ENCODE measurements at places on chromosomes 12 and 14.

GRCh38 chr12:81872400-81872799 is 113.2 kb upstream of the PPFIA2 start:
- no peak for DNase-seq

DNA sequence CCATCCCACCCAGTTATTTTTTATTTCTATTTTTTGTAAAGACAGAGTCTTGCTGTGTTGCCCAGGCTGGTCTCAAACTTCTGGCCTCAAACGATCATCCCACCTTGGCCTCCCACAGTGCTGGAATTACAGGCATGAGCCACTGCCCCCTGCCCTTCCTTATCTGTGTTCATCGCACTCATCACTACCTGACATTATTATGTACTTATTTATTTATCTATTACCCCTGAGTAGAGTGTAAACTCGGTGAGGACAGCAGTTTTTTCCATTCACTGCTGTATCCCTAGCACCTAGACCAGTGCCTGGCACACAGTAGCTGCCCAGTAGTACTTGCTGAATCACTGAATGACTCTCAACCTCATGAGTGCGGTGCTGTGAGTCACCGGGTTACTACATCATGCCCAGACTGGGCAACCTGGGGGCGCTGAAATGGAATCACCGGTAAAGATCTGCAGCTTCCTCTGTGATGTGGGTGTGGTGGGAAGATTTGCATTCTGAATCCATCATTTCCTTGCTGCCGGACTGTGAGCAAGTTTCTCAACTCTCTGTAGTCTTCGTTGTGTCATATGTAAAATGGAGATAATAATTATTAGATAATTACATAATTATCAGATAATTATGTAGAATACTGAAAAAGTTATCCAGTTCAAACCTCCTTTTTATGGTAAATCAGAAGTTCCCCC is 81.9 kb upstream of the USP44 start:
- peak; percentile 74 for DNase-seq

DNA sequence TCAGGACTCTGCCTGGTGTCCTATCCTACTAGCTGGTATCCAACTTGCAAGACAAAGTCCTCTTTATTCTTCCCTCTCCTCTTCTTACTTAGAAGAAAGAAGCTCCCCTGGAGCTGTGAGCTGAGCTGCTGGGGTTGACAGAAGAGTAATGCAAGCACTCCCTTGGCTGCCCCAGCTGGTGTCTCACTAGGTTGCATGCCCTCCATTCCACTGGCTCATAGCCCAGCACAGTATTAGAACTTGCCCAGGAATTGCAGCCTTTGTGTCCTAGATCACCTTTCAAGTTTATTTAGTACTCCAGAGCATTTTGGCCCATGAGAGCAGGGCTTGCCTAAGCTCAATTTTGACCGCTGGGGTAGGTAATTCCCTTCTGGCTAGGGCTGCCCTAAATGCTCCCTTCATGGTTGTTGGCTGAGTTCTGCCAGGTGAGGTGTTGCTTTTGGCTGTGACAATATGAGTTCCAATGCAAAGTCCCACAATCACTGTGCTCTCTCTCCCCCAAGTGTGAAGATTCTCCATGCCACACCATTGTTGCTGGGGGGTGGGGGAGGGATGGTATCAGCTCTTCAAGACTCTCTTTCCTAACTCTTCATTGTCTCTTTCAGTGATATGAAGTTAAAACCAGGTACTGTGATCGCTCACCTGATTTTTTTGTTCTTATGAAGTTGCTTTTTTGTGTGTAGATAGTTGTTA is 317.4 kb upstream of the DDHD1 start:
- no peak for DNase-seq

- DNase-seq: no peak
These were observed 114.8 kb downstream of the EML1 start for GRCh38 chr14:99907761-99908652.

DNA sequence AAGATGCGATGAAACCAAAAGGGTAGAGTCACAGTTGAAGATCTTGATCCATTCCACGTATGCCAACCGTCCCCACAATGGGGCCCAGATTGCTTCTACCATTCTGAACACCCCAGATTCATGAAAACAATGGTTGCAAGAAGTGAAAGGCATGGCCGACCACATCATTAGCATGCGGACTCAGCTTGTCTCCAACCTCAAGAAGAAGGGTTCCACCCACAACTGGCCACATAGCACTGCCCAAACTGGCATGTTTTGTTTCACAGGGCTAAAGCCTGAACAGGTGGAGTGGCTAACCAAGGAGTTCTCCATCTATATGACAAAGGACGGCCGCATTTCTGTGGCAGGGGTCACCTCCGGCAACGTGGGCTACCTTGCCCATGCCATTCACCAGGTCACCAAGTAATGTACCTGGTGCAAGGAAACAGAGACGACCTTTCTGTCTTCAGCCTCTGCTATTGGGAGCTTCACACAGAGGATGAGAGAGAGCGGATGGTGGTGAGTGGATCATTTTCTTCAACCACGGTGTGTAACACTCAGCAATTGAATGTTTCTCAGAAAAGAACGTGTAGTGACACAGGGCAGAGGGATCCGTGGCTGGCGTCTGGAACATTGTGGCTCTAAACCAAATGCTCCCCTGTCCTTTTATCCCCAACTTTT is 26.8 kb upstream of the CLEC2D start:
- DNase-seq: no peak

DNA sequence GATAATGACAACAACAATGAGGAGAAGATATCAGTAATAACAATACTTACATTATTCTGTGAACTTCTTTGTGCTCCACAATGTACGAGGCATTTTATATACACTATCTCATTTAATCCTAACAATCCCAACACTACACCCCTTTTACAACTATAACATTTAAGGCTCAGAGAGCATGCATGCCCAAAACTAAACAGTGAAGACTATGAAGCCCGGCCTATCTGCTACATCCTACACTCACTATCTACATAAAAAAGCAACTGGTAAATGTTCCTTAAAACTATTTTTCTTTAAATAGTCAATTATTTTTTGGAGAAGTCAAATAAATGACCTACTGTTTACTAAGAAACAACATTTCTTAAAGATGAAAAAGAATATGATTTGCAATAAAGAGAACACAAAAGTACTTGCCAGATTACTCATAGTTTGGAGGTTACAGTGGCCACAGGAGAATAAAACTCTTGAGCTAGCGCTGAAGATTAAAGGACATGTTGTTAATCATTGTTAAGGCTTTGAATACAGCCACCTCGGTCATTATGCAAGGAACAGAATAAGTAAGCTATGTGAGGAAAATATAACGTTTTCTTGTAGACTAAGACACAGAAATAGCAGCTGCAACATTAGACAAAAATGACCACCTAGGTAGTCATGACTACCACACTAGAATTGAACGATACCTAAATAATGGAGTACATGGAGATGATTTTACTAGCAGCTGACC is 56.7 kb downstream of the EPS8 start:
- peak; percentile 77 for DNase-seq

- DNase-seq: no peak
These were observed 5.6 kb downstream of the NFYB start for GRCh38 chr12:104132351-104132956.

DNA sequence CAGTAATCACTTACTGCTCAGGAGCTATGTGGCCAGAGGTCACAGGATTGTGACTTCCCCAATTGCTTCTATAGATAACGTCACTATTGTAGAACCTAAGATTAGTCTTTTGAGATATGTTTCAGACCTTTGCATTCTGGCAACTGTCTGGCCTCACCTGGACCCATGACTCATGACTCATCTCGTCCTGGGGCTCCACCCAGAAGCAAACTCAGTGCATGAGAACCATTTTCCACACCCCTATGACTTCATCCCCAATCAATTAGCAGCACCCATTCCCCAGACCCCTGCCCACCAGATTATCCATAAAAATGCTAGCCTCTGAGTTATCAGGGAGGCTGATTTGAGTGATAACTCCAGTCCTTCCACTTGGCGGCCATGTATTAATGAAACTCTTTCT is 186.9 kb downstream of the EMP1 start:
- no peak for DNase-seq

All from Caki2 (cell line).